ENCODE measurements at places on chromosomes 3 and 15.

- no peak for DNase-seq
Observed at GRCh38 chr3:52350981-52351761, 35.1 kb downstream of the DNAH1 start.

- no peak for DNase-seq
Observed at GRCh38 chr3:193640165-193640715, 47.2 kb downstream of the OPA1 start.

DNA sequence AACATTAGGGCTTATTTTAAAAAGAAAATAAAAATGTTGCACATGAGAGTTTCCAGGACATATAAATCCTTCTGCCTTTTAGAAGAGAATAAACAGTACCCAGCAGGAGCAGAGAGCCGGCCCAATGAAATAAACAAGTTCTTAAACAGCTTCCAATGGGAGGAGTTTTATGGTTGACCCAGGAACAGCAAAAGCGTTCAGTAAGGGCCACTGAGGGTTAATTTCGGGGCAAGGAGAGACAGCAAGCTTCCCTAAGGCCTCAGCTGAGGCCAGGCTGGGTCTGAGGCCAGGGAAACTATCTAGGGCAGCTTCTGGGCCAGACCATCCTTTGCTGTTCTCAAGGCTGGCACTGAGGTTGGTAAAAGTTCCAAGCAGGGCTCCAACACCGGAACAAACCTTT, 3.4 kb downstream of the PDZRN3 start:
- no peak for DNase-seq

- DNase-seq, result no peak
Observed at GRCh38 chr3:121651684-121652083, 9.0 kb downstream of the HCLS1 start.

DNA sequence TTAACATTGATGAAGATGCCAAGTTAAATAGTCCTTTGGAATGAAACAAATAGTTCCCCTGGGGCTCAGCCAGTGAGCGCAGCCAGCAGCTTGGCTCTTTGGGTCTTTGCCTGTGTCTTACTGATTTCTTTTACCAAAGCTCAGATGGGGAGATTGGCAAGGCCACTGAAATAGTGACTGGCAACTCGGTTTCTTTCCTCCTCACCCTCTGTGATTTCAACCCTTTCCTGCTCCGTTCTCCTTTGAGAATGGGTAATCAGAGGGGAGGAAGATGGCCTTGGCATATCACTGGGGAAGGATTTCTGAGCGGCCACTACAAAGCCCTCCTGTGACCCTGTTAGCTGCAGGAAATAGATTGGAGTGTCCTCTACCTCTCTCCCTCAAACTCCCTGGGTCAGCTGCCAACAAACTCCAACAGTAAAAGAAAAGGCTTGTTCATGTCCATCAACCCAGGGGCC, 337.1 kb upstream of the LRRFIP2 start:
- no peak for DNase-seq

- no peak for DNase-seq
Observed at GRCh38 chr15:79595995-79596622, 164.0 kb downstream of the MINAR1 start.

- DNase-seq, result no peak
Observed at GRCh38 chr3:78201091-78201490, 1161.2 kb downstream of the ROBO2 start.

GRCh38 chr3:172323894-172324610, 124.2 kb downstream of the GHSR start:
- DNase-seq, result no peak

- no peak for DNase-seq
Observed at GRCh38 chr3:190229632-190230424, 92.4 kb downstream of the CLDN1 start.

DNA sequence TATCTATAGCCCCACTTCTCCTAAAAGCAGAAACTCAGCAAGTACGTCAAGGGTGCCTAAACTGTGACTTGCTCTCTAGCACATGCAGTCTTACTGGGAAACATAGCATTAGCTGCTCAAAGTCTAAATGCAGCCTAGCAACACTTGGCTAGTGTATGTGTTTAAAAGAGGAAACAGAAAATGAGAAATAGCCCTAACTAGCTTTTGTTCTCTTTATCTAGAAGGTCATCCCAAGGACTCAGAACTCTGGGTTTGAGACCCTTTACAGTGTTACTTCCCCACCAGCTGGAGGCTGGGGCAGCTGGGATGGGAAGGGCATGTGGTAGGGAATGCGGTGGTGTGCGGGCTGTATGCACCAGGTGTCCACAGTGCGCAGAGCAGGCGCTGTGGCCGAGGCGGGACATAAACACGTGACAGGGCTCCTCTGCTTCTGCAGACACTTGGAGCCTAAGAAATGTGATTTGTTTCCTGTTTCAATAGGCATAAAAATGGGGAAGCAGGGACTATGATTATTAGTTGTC, 13.3 kb downstream of the ETV5 start:
- no peak for DNase-seq

GRCh38 chr3:37726525-37727290, 135.0 kb upstream of the CTDSPL start:
- DNase-seq, result no peak

- DNase-seq, result no peak
Observed at GRCh38 chr3:160973067-160973809, 131.9 kb downstream of the B3GALNT1 start.

GRCh38 chr3:13666227-13666619, 117.3 kb downstream of the FBLN2 start:
- no peak for DNase-seq

- no peak for DNase-seq
Observed at GRCh38 chr15:79211481-79211880, 71.0 kb upstream of the ANKRD34C start.

GRCh38 chr3:134477002-134477401, 8.8 kb downstream of the ANAPC13 start:
- DNase-seq, result no peak

DNA sequence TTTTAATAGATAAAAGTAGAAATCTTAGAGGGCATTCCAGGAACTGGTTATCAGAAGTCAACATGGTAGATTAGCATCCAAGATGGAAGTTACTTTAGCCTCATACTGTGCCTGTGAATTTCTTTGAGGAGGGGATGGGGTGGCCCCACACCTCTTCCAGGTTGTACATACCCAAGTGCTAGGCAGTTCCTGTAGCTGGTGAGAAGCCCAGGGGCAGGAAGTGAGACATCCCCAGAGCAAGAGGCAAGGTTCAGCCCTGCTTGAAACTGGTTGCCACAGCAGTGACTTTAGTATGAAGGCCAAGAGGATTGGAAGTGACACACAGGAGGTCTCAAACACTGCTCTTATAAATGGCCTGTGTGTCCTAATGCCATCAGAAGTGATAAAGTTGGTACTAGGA, 11.9 kb downstream of the GTPBP8 start:
- no peak for DNase-seq

GRCh38 chr3:194933465-194933864, 247.8 kb downstream of the FAM43A start:
- no peak for DNase-seq

GRCh38 chr3:101042996-101043686, 49.9 kb upstream of the ABI3BP start:
- DNase-seq, result no peak

DNA sequence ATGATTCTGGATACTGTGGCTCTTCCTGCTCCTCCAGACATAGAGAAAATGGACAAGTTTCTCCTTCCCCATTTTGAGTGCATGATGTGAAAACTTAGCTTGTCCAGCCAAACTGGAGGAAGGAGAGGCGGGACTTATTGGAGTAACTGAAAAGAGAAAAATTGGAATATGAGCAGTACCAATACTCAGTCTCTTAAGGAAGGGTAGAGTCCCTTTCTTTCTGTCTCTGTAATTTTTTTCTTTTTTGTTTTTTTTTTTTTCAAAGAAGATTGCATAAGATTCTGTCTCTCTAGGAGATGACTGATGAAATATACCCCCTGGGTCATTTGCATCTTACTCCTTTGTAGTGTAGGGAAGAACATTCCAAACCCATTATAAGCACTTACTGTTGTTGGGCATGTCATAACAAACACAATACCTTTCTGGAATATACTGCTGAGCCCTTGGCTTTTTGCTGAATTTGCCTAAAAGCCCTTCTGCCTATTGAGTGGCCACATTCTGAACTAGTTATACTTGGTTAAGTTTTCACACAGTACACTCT, 498.1 kb upstream of the TPRG1 start:
- DNase-seq, result no peak

GRCh38 chr3:66609660-66610561, 109.1 kb upstream of the LRIG1 start:
- DNase-seq, result no peak
